CD4-positive, alpha-beta memory T cell (primary cell): ENCODE measurements at places on chromosomes 11 and 22. TPM values are rescaled to one million over a fixed set of nuclear protein-coding genes. Genes with fewer than 3 reads are reported as not detected.

Gene KLHDC7B
- total RNA-seq, result 7.5 TPM

Gene SPTBN2
- not detected for total RNA-seq

Gene B3GAT1
- total RNA-seq, result 0.47 TPM

Gene PLAAT5
- total RNA-seq, result not detected

Gene SCO2
- total RNA-seq, result not detected

Gene LRRC56
- 4.4 TPM for total RNA-seq

Gene OR52E8
- total RNA-seq, result not detected

Gene SCGB1D2
- not detected for total RNA-seq

Gene MRGPRE
- total RNA-seq, result not detected

Gene PGR
- total RNA-seq, result not detected

Gene MICAL3
- 25.9 TPM for total RNA-seq
